ENCODE measurements at places on chromosomes 5 and 9.

GRCh38 chr5:5666369-5666768 lies 243.9 kb downstream of the ICE1 start:
- DNase-seq, result no peak

DNA sequence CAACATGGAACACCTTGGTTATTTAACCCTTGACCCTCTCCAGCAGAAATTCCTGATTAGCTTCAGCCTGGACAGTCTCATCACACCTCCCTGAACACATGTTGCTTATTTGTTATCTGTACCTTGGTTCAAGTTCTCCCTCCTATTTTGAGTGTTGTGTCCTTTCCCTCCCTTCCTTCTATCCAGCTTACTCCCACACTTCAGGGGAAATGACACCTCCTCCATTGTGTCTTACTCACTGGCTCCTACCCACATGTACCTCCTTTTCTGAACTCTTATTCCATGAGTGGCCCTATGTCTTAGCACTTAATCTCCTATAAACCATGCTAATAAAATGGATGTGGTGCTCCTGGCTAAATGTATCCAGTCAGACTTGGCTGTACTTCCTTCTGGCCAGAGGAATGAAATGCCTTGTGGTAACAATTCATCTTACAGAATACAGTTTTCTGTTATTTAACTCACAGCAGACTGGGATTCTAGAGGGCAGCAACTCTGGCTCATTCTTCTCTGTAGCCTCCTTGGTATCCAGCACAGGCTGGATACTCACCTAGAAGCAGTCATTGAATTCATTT lies 11.2 kb downstream of the LIX1 start:
- no peak for DNase-seq

- no peak for DNase-seq
Observed at GRCh38 chr5:66769839-66770617, 173.8 kb downstream of the MAST4 start.

GRCh38 chr9:70532716-70533115 lies 118.3 kb upstream of the KLF9 start:
- no peak for DNase-seq

DNA sequence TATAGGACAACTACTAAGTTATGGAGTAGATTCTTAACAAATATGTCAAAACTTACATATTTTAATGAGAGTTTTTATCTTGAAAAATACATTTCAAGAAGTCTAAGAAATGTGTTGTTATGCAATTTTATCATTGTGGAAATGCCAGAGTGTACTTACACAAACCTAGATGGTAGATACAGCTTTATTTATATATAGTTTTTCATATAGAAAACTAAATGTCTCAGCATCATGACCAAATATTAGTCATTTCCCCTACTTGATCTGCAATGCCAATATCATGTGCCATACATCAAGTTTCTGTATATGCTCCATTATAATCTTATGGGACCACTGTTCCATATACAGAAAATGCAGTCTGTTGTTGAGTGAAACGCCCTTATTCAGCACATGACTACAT lies 28.7 kb downstream of the CAST start:
- DNase-seq, result no peak

DNA sequence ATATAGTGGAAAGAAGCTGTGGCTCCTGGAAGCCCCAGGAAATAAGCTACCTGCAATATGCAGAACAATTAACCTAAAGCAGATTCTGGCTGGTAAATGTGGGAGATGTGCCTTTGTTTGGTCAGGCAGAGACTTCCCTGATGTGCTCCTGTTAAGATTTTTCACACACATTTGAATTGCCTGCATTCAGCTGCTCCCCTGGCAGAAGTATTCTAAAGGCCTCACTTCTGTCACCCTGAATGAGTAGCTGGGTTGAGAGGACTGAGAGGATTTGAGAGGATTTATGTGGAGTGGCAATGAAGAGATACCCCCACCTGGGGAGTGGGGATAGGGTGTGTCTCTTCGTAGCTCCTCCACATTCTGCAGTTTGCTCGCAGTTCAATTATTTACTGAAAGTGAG lies 130.5 kb downstream of the ST8SIA4 start:
- DNase-seq, result no peak

DNA sequence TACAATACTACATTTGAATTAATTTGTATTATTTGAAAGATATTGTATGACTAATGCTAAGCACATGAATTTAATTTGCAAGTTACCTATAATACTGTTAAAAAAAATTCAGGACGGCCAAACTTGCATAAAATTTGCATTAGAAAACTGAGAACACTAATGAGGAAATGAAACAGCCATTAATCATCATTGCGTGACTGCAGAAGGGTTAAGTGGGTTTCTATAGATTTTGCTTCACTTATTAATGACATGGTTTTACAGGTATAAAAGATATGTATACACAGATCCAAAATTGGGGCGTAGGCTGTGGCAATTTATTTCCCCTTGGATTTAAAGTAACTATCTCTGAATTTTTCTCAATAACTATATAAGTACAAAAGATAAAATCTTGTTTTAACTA lies 882.6 kb downstream of the PTPRD start:
- DNase-seq, result no peak

DNA sequence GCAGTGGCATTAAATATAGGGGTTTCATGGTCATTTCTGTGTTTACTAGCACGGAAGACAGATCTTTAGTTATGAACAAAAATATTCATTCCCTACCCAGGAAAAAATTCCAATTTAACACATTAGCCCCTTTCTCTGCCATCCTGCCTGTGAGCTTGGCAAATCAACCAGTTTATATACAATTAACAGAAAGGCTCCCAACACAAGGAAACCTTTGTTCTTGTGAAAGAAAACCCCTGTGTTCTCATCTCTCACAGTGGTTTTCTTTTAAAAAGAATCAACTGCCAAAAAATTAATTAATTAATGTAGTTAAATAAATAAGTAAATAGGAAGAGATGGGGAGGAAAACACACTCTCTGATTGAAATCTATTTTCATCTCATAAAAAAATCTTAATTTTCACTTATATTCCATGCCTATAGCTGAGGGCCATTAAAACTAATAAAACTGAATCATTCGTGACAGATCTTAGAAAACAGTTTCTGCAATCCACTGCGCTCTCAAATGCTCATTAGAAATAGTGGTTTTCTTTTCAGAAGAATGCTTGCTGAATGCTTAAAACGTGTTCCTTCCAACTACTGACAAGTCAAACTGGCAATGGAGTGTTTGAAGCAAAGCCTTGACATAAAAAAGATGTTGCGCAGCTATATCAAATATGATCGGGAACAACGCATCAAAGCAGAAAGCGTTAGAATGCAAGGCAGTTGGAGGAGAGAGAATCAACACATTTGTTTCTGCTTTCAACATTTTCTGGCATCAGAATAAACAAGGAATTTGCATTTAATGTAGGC lies 387.7 kb downstream of the TLR4 start:
- no peak for DNase-seq

DNA sequence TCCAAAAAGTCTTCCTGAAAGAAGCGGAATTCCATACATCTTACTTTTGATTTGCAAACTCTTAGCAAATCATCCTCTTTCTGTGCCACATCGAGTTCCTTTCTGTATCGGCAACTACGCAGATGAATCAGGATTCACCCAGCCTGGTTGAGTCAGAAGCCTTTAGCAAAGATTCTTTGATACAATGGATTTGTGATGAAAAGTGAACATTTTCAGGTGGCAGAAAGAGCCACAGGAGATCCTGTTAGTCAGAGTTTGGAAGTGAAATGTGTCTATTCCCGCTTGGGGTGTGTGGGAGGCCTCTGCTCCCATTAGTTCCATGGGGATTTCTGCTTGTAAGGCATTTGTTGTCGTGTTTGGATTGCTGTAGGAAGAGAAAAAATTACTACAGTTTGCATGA lies 351.8 kb upstream of the WWC1 start:
- no peak for DNase-seq

DNA sequence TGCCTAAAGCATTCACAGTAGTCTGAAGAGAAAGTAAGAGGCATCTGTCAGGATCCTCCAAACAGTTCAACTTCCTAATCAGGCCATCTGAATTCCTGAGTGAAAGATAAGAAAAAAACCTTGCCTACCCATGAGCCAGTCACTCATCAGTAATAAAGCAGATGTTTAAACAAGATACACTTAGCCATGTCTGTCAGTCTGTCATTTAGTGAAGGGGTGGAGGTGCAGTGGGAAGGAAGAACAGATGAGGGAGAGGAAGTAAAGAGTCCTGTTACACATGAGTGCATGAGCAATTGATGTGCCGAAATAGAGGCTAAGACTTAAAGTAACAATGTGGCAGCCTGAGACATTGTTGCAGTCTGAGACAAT lies 29.9 kb upstream of the DMRTA1 start:
- no peak for DNase-seq

DNA sequence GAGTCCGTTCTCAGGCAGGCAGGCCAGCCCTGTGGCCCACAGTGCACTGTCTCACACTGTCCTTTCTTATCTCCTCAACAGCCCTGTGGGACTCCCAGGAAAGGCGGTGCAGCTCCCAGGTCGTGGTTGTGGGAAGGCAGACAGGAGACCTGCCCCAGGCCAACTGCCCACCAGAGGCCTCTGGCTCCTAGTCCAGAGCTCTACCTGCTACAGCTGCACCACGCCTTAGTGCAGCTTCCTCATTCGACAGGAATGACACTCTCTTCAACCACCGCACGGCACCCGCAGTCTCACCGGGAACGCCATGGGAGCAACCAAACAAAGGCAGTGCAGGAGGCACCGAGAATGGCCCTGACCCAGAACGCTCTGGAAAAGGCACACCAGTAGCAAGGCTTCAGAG lies 25.3 kb downstream of the CAMSAP1 start:
- no peak for DNase-seq

DNA sequence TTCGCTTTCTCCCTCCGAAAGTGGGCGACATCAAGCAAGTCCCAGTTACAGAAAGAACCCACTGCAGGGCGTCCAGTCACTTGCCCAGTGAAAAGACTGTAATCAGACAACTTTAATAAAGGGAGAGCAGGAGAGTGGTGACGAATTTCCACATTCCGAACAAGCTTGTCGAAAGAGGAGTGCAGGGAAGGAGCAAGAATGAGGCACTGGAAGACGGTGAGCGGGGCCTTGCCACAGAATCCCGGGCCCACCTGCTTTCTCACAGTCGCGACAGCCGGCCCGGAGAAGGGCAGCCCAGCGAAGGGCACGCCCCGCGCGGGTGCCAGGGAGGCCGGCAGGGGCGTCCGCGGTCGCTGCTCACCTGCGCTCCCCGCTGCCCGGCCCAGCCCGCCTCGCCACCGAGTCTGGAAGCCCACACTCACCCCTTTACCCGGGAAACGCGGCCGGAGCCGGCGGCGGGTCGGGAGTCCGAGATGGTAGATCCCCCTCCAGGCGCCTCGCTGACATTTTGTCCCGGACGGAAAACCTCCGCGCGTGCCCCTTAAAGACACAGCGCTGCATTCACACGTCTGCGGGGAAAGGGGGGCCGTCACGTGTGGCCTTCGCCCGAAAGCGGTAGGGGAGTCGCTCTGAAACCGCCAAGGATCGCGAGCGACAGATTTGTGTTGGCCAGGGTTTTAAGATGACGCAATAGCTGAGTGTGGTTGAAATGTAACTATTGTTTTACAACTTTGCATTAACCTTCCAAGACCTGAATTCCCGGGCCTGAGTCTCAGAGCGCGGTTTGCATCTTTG lies at the start of gene ZBED3:
Gene ZBED3, minus strand, starts transcription at position 597 of the 795 bp plus-strand sequence. CDS start 9,407 bp downstream, outside the sequence.
- peak; percentile 24 for DNase-seq

- no peak for DNase-seq
Observed at GRCh38 chr9:70049672-70050271, 6.1 kb downstream of the MAMDC2 start.

- DNase-seq, result no peak
Observed at GRCh38 chr9:4510546-4511322, 20.5 kb downstream of the SLC1A1 start.

DNA sequence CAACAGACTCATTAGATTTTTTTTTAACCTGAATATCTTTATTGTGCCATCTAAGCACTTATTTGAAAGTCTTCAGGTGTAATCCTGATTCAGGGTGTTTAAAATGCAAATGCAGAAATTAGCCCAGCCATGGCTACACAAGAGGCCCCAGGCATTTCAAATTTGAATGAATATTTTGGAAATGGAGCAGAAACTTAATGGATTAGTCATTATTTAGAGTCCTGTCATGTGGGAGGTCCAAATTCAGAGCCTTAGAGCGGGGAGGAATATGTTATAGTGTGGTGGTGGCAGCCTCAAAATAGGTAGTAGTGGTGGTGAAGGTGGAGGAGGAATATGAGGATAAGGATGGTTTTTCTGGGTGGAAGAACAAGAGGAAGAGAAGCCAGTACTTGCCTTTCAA lies 567.0 kb downstream of the RAB3C start:
- DNase-seq, result no peak

GRCh38 chr5:89817841-89818240 lies 591.7 kb downstream of the CETN3 start:
- DNase-seq, result no peak

DNA sequence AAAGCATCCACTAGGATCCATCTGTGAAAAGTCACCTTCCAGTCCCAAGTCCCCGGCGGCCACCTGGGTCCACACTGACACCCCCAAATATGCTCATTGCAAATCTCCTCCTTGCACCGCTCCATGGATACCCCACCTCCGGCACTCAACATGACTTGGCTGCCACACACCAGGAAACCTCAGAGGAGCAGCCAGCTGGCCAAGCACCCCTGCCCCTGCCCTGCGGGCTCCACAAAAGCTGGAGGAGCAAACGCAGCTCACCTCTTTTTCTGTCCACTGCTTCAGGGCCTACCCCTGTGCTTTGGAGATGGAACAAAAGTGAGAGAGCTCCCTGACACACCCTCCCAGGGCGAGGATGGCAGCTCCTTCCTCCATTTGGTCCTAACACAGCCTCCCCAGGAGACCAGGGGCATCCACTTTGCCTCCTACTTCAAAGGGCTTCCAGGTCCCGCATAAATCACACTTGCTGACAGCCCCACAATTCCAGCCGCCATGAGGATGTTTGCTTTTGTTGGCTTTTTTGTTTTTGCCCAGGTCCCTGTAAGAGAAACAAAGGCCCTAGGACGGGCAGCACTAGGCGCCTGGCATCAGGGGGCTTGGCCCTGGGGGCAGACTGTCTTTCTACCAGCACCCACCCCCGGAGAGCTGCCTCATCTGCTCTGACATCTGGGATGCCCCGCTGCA lies 14.8 kb downstream of the ROR2 start:
- no peak for DNase-seq

GRCh38 chr5:26026044-26026443 lies 1012.3 kb downstream of the CDH9 start:
- no peak for DNase-seq

GRCh38 chr9:86577420-86578333 lies 223.5 kb upstream of the TUT7 start:
- no peak for DNase-seq

DNA sequence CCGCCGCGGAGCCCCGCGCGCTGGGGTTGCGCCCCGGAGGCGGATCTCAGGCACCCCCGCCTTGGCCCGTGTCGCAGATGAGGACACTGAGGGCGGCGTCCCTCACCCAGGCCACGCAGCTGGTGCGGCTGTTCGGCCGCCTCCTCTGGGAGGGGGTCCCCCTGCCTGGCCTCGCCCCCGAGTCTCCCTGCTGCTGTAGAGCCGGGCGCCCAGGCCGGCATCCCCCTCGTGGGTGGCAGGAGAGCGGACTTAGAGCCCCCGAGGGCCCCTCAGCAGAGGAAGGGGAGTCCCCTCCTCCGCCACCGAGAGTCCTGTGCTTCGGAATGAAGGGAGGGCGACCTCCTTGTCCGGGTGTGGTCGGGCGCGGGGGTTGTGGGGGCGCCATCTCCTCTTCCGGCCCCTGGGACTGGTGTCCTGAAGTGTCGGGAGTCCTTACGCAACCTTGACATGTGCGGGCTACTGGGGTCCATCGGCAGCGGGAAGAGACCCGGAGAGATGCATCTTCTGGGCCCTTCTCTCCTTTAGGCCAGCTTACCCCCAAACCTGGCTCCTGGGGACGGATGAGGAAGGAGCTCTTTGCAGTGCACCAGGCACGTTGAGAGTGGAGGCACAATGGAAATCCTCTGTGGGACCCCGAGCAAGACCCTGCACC lies 11.7 kb upstream of the EXOSC2 start:
- DNase-seq, result no peak

GRCh38 chr5:41445937-41446563 lies 64.4 kb downstream of the PLCXD3 start:
- no peak for DNase-seq

Measured in CD4-positive, alpha-beta T cell treated with Interleukin-4 for 4 hours (primary cell).